ENCODE measurements at places on chromosomes 1 and 21.
A peak's percentile ranks its signal among the peaks of the same experiment; 100 is the strongest.

- DNase-seq, result peak; percentile 47
These were observed 1.0 kb downstream of the FAM78B start for GRCh38 chr1:166165661-166166328.

DNA sequence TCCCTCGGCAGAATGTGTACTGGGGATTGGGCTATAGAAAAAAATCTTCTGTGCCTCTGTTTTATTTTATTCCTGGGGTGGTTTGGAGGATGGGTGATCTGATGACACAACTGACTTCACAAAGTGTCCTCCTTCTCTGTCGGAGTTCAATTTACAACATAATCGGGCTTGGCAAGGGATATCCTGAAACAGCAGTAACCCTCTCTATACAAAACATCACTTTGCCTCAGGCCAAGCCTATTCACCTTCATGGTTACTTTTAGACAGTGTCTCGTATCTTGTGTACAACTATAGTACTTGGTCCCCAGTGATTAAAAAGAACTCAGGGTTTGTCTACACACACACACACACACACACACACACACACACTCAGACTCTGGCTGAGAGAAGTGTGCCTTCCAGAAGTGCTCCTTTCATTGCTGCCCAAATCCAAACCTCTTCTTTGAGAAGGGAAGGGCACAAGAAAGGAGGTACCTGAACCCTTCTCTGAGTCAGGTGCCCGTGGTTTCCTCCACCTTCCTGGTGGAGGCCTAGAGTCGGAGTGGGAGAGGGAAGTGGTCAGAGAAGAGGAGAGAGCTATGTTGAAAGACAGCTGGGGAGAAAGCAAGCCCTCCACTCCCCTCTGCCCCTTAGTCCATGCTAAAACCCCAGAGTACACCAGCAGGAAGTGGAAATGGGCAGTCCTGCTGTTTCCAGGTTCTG lies 62.4 kb upstream of the POU2F1 start:
- no peak for DNase-seq

GRCh38 chr1:233668725-233669294 lies 54.9 kb downstream of the KCNK1 start:
- DNase-seq, result no peak

DNA sequence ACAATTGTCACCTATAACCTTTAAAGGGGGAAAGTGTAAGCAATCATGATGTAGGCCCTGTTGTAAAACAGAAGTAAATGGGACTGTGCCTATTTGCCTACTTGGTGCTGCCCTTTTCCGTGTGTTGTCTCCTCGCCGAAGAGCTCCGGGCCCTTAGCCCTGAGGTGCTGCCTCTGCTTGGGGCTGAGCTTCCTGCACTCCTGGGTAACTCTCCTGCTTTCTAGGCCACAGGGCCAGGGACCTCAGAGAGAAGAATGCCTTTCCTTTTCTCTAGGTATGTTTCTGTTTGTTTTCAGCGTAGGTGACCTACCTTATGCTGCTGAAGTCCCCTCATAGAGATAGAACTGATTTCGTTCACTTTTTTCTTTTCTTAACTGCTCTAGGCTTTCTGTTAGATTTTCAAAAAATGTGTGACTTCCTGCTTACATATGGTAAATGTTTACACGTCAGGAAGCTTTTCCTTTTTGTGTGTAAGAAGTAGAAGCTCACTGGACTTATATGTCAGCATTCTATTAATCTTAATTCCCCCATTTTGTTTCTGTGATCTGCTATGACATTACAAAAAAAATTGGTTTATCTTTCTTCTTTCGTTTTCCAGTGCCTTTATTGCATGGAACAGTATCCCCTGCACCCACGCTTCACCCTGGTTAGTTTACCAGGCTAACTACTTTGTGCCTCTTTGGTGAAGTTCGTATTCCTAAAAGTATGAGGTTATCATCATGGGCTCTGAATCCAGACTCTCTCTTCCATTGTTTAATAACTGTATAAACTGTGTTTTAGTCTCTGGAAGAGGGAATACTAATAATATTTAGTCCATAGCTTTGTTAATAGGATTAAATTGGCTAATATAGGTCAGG lies 61.7 kb downstream of the ITSN1 start:
- DNase-seq, result no peak

GRCh38 chr1:12183095-12183794 lies 16.5 kb downstream of the TNFRSF1B start:
- no peak for DNase-seq

GRCh38 chr1:150995896-150996295 lies 10.8 kb downstream of the MINDY1 start:
- no peak for DNase-seq

DNA sequence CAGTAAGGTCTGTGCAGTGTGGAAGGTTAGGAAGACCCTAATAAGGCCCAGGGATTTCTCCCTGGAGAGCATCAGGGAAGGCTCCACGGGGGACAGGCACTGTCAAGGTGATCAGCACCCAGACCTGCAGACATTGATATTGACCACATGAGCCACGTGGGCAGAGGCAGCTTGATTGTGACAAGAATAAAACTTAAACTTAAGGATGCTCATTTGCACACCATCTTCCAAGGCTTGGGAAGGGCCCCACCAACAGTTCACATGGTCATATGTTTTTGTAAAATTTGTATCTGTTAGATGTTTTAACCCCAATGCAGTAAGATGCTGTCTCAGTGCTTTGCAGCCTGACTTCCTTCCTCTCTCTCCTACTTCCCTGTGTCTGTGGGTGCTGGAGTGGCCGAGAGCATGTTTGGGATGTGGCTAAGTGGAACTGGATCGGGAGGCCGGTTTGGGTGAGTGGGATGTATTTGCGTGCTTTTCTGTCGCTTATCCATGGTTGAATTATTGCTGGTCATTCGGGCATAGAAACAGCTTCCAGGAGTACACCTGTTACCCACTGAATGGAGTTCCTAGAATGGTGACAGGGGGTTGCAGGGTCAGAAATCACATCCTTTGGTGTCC lies 49.8 kb upstream of the OLIG2 start:
- DNase-seq, result no peak

DNA sequence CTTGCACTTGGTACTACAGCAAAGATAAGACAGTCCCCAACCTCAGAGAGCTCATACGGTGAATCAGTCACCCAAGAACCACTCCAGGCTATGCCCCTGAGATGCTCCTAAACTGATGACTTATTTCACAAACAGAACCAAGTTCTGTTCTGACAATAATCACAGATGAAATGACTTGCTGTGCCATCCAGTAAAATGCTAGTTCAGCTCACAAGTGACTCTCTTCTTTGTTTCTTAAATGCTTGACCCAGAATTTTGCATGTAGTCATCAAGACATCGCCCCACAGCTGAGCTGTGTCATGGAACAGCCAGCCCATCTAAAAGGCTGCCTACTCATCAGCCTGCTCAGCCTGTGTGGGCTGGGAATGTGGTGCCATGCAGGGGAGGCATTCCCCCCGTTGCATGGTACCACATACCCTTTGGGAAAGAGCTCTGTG lies 6.1 kb upstream of the SLC19A2 start:
- no peak for DNase-seq

DNA sequence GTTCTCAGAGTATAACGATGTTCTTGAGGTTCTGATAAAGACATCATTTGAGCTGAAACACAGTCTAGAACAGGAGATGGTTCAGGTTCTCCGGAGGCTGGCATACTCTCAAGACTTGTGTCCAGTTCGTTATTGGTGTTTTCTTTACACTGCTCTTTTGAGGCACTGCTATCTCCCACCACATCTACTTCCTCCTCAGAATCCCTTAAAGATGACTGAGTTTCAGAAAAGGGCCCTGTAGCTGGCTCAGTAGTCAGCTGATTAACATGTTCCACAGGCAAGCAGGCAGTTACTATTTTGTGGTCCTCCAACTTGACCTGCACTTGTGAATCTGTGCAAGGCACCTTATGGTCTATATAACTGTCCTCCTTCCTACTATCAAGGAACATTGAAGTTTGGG lies 50.2 kb downstream of the ZZZ3 start:
- no peak for DNase-seq

DNA sequence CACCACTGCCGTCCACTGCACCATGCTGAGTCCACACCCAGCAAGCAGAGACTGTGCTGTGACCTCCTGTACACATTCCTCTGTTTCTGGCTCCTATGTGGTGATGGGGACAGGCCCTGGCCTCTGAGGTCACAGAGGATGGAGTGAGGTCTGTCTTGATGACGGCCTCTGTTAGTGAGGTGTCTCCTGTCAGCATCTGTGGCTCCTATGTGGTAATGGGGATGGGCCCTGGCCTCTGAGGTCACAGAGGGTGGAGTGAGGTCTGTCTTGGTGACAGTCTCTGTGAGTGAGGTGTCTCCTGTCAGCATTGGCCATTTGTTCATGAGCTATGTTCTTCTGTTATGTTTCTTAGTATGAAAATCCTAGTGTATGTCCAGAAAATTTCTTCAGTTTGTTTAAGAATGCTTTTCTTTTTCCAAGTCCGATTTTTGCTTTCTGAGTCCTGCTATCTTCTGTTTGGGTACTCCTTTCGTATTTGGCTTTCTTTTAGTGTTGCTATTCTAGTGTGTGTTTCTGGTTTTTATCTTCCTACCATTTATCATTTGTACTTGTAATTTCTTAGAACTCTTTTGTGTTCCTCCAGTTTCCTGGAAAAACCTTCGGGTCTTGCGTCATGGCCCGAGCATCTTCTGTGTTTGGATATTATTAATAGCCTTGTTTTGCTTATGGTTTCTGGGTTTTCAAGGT lies 13.4 kb downstream of the SNAP47 start:
- no peak for DNase-seq
